ENCODE measurements at places on chromosomes 1 and 21.

DNA sequence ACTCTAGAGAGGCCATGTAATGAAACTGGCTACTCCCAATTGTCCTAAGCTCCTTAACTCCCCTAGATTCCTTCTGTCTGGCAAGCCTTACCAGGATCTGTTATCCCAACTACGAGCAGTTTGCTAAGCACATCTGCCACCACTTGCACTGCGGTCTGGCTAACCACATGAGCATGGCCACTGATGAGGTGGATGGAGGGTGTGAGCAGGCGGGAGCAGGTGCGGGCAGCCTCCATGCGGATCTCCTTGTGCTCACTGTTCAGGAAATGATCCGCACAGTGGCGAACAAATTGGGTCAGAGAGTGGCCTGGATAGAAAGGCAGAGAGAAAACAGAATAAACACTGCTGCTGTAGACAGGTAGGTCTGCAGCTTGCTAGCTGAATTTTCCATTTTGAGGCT lies 24.0 kb downstream of the MTOR start:
- no peak for DNase-seq

GRCh38 chr1:50595874-50596273 lies 172.6 kb upstream of the DMRTA2 start:
- DNase-seq, result no peak

GRCh38 chr1:229253151-229253974 lies 17.5 kb upstream of the RAB4A start:
- DNase-seq, result no peak

DNA sequence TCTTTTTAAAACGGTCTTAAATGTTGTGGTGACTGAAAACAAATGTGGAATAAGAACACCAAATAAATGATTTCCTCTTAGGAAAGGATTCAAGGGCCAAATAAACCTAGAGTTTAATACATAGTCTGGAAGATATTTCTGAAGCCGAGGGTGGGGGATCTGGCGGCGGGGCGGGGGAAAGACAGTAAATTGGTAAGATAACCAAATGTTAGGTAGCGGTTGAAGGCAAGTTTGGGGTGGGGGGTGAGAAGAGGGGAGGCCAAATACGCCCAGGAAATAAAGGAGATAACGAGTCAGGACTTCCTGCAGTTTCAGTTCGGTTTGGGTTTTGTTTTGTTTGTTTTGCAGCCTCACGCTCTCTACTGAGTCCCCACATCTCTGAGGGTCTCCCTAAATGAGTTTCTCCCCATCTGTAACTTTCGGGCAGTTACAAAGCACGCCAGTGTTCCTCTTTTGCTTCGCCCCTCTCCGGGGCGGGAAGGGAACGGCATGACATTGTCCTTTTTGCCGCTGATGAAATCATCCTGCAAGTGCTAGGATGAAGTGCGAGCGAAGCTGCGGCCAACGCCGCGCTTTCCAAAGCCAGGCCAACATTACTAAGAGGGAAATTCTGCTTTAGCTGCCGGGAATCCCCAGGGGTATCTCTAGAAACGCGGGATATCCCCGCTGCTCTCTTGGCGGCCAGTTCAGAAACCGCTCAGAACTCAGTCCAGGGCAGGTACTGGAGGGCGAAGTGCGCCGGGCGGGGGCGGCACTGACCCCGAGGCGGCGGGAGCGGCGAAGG lies 844 bp downstream of the NIBAN1 start:
- peak; percentile 24 for DNase-seq

GRCh38 chr1:25617625-25618432 lies 1.2 kb downstream of the MAN1C1 start:
- DNase-seq, result no peak
